ENCODE measurements at places on chromosomes 7 and 10.

- no peak for DNase-seq
Observed at GRCh38 chr10:30083934-30084333, 24.5 kb upstream of the JCAD start.

- DNase-seq, result peak; percentile 47
Observed at GRCh38 chr10:69861251-69862240, 59.8 kb downstream of the COL13A1 start.

DNA sequence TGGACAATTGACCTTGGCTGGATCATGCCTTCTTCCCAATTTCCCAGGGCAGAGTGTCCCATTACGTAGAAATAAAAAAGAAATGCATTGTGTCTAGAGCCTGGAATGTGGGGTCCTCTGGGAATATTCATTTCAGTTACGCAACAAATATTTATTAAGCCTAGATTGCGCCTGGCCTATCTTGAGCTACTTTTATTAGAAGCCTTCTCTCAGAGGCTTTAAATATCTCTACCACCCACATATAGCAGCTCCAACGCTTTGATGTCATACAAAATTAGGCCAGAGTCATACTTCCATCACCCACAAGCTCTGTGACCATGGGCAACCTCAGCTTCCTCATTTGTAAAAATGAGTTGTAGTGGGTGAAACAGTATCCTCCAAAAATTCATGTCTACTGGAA lies 24.9 kb upstream of the CARD11 start:
- no peak for DNase-seq

DNA sequence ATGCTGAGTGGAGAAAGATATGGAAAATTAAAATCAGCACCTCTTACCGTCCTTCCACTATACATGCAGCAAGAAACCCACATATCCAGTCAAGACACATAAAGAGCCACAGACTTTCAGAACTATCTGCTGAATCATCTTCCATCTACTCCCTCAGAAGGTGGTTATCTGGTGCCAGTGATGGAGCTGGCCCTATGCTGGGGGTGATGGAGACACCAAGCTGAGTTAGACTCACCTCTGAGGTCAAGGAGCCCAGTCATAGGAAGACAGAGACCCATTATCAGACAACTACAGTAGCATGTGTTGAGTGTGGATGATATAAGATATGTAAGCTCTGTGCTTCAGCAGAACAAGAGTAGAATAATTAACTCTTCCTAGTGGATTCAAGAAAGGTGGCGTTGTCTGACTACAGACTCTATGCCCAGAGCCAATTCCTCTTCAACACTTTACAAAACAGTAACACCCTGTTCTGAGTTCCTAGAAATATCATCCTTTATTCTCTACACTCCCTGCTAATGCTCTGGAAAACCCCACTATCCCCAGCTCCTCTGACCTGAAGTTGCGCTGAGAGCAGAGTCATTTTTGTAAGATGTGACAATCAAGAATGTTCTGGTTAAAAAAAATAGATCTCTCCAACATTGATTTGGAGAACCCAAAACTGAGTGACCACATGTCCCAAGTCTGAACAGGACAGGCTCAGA lies 14.3 kb downstream of the CYP3A5 start:
- DNase-seq, result no peak

DNA sequence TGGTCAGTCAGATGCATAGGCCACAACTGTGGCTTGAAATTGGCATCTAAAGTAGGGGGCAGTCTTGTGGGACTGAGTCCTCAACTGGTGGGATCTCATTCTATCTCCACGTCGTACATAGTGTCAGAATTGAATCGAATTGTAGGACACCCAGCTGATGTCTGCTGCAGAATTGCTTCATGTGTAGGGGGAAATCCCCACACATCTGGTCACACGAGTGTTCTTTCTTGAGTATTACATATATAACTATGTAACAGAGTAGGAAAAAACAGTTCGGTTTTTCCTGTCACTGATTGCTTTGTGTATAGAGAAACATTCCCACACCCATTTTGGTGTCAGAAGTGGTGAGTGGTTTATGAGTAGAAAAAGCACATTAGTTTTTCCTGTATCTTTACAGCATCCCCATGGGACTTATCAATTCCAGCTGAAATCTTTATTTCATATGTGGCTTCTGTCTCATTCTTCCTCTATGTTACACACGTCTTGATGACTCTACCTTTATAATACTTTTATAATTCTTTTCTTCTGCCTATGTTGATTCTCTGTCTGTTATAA lies 79.4 kb upstream of the PCGF5 start:
- DNase-seq, result no peak

DNA sequence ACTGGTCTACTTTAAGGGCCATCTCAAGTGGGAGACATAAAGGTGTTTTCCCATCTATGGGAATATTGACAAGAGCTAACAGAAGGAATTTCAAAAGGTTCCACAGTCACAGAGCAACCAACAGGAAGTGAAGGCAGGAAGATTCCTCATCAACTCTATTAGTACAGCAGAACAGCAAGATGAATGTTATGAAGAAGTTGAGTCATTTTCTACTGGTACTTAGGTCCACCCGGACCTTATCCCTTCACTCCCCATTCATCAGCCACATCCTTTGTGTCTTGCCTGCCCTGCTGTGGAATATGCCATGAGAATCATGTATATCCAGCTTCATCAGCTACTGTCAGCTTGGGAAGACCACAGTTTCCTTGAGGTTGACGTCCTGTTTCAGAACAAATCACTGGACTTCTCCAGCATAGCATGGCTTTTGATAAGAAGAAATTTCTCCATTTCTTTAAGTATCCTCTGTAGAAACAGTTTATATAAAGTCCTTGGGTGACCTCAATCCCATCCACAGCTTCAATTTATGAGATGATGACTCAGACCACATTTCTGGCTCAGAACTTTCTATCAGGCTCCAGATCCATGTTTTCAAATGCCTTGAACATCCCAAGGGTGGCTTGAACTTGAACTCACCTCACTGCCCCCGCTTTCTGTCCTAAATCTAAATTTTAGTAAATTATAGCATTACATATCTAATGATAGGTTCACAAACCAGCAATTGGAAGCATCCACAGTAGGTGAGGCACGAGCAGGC lies 84.9 kb upstream of the AGK start:
- no peak for DNase-seq

All from amniotic stem cell (primary cell).